ENCODE measurements at places on chromosomes 4 and X.
A peak's percentile ranks its signal among the peaks of the same experiment; 100 is the strongest.

DNA sequence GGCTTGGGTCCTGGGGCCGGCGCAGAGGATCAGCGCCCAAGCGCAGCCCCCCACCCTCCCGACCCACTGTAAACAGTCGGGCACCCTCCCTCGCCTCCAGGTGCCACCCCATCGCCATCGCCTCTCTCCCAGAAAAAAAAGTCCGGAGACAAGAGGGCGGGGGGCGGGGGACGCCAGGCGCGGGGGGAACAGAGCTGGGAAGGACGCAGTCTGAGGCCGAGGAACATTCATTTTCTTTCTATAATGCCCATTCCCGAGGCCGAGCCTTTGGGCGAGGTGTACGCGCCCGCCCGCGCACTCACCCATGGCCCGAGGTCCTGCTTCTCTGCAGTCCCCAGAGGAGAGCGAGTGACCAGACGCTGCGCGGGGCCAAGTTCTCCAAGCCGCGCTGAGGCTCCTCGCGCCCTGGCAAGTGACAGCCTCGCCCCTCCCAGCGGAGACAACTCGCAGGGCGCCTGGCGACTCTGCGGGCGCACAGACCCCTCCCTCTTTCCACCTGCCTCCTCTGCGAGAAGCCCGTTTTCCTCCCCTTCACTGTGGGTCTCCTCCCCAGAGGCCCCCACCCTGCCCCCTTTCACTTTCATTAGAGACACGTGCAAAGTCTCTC lies 63.5 kb upstream of the WDR17 start:
- DNase-seq, result peak; percentile 26

GRCh38 chr4:88285235-88285653 lies 883 bp upstream of the PPM1K start:
- DNase-seq, result no peak

- no peak for DNase-seq
Measured at GRCh38 chr4:177008071-177008835, 215.5 kb upstream of the VEGFC start.

- DNase-seq, result no peak
Measured at GRCh38 chr4:165967486-165967885, 94.4 kb downstream of the TLL1 start.

DNA sequence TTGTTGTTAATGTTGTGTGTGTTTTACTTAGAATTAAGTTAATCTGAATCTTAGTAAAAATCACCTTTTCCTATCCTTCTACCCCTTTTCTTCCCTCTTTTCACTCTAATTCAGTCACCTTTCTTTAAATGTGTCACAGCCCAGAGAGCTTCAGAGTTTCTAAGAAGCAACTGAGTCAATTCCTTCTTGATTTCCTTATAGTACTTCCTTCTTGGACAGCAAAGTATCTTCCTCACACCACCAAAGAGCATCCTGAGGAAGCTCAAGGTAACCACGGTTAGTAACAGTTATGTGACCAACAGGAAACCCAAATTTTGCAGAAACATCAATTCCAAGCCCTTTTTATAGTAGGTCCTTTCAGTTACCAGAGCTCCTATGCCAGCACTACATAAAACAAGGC lies 243.2 kb upstream of the BMP3 start:
- DNase-seq, result no peak

DNA sequence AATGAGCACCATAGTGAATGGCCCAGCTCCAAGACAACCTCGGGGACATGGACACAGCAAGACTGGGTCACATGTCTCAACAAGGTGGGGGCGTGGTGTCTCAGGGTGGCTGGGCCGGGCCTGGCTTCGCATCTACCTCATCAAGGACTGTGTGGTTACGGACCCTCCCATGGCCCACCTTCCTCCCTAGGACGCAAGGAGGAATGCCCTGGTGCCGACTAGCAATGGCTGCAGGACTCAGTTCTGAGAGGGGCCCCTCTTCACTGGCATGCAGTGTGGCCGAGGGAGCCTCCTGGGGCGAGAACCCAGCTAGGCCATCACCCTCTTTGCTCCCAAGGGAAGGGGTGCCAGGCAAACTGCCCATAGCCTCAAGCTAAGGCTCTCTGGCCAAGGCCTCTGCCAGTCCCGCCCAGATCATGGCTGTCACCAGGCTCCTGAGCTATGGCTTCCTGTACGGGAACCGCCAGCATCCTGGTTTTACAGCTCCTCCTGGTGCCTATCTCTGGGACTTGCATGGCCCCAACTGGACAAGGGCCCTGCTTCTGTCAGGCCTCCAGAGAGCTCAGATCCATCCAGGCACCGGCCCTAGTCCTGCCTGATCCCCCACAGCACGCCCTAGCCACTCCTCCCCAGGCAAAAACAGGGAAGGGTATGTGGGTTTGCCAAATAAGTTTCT lies 218.0 kb upstream of the AGTR2 start:
- peak; percentile 25 for DNase-seq
